Tracheal epithelial cell (primary cell): ENCODE measurements at places on chromosomes 16 and 17. TPM values are rescaled to one million over a fixed set of nuclear protein-coding genes. Genes with fewer than 3 reads are reported as not detected.

PRSS8 gene
- total RNA-seq: 31.5 and 33.0 TPM in 2 replicates

LDHD gene
- total RNA-seq: 0.64 and 0.72 TPM in 2 replicates

PPY gene
- not detected in 2 replicates for total RNA-seq

PTX4 gene
- 0.85 TPM in 1 of 2 replicates, not detected in the other for total RNA-seq

GSG1L gene
- not detected in 2 replicates for total RNA-seq

SIRT7 gene
- 26.9 and 29.9 TPM in 2 replicates for total RNA-seq

MFSD6L gene
- 0.48 TPM in 1 of 2 replicates, not detected in the other for total RNA-seq

HNF1B gene
- total RNA-seq: 2.9 TPM in 1 of 2 replicates, not detected in the other

ABCA8 gene
- 0.21 and 0.24 TPM in 2 replicates for total RNA-seq

TMEM238L gene
- total RNA-seq: not detected in 2 replicates

PIPOX gene
- total RNA-seq: 0.43 and 1.2 TPM in 2 replicates

MT1M gene
- total RNA-seq: 0.43 and 12.5 TPM in 2 replicates

TBC1D28 gene
- not detected in 2 replicates for total RNA-seq

KRTAP4-3 gene
- not detected in 2 replicates for total RNA-seq

CLEC18B gene
- total RNA-seq: 2.4 TPM in 1 of 2 replicates, not detected in the other

TSPOAP1 gene
- total RNA-seq: 0.48 and 1.3 TPM in 2 replicates

CDR2L gene
- total RNA-seq: 8.5 and 23.4 TPM in 2 replicates

NPIPB9 gene
- 1.2 TPM in 1 of 2 replicates, not detected in the other for total RNA-seq
